Adipocyte (in vitro differentiated cells): ENCODE measurements at places on chromosomes 2 and 18.
A peak's percentile ranks its signal among the peaks of the same experiment; 100 is the strongest.

DNA sequence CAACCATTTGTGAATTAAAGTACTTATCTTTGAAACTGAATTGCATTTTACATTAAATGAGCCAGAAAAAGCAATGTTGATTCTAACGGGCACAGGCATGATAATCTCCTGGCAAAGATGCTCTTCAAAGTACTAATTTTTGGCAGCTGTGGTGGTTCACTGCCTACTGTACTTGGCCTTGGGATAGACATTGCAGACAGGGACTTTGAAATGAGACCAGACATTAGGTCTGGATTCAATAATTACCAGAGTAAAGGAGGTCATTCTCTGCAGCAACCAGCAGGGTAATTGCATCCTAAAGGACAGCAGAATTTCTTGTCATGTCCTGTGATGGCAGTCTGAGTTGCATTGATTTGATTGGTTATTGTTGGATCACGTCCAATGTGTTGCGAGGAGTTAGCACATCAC, 986.5 kb downstream of the TDRD15 start:
- no peak for DNase-seq

DNA sequence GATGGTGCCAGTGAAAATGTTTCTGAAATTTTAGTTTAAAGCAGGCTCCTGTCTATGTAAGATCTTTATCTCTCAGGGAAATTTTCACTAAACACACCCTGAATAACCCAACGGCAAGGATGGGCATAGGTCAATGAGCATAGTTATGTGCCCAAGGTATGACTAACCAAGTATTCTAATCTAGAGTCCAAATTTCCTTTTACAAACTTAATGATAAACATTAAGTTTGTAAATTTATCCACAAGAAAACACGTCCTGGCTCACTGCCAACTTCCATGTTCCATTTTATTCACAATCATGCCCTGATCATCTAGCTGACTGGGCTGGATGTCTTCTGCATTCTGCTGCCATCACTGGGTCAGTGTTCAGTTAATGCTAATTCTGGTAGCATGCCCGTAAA, 151.2 kb downstream of the SRBD1 start:
- no peak for DNase-seq

DNA sequence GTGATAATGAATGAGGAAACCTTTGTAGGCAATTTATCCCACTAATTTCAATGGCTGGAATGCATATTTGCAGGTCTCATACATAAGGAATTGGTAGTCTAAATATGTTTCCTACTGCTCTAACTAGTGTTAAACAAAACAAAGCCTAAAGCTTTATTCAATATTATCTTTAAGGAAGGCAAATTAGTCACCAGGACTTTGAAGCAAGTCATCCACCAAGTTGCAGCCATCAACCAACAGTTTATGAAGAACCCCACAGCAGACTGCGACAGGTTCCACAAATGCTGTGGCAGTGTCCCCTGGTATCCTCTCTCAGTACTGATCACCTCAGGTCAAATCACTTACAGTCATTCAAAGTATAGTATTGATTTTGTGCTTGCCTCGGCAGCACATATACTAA, 181.5 kb upstream of the ZFP36L2 start:
- DNase-seq: no peak

DNA sequence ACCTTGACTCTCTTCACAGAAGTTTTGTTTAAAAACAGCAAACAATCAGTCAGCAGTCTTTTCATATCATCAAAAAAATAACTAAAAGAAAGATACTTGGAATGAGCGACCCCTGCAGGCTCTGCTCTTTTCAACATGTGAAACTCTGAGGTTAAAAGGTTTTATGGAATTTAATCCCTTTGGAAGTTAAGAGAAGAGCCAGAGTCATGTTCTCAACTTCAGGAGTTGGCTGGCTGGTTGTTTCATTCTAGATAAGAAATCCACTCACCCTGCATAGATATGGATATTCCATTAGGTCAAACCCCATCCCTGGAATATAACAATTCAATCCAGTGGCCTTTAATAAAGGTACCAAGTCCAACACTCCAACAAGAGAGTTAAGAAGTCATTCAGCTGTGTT, 115.6 kb upstream of the RMDN2 start:
- DNase-seq: peak; percentile 85

GRCh38 chr2:126661702-126662500, 5.9 kb downstream of the GYPC start:
- DNase-seq: no peak

DNA sequence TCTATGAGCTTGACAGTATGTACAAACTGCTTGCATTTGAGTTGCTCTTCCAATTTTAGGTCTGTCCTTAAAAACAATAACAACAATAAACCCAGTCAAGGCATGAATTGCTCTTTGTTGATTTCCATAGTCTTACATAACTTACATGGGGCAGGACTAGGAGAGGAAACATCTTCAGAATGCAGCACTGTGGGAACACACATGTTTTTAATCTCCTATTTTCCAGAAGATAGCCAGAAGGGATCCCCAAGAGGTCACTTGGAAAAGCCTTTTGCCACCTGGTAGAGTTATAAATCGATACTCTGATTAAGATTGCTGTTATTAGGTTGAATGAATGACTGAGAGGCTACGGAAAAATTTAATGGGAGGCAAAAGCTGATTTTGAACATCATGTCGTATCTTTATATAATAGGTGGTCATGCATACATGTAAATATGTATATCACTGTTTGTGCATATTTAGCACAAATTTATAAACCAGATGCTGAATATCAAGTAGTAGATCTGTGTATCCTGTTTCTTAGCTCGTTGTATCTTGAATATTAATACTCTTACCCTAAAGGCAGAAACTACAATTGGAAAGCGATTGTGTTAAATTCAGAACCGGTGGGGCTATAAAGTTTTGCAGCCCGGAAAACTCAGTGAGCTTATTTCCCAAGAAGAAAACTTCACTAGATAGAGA, 479.4 kb upstream of the TCF4 start:
- peak; percentile 45 for DNase-seq

DNA sequence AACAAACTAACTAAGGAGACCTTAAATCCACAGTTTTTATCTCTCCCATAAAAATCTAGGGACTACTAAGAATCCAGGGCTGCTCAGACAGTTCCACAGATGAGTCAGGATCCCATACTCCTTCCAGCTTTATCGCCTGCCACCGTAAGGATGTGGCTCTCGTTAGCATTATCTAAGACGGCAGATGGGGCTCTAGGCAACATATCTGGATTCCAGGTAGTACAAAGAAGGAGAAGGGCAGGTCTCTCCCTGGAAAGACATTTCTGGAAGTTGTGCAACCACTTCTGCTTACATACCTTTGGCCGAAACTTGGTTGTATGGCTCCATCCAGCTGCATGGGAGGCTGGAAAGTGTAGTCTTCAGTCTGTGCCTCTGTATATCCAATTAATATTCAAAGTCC, 149.4 kb downstream of the SP3 start:
- no peak for DNase-seq

- peak; percentile 85 for DNase-seq
Observed at GRCh38 chr2:178072383-178073301, at the start of gene PDE11A. PDE11A (minus strand) TSS chr2:178072777; CDS start chr2:178072437, 340 bp downstream.

DNA sequence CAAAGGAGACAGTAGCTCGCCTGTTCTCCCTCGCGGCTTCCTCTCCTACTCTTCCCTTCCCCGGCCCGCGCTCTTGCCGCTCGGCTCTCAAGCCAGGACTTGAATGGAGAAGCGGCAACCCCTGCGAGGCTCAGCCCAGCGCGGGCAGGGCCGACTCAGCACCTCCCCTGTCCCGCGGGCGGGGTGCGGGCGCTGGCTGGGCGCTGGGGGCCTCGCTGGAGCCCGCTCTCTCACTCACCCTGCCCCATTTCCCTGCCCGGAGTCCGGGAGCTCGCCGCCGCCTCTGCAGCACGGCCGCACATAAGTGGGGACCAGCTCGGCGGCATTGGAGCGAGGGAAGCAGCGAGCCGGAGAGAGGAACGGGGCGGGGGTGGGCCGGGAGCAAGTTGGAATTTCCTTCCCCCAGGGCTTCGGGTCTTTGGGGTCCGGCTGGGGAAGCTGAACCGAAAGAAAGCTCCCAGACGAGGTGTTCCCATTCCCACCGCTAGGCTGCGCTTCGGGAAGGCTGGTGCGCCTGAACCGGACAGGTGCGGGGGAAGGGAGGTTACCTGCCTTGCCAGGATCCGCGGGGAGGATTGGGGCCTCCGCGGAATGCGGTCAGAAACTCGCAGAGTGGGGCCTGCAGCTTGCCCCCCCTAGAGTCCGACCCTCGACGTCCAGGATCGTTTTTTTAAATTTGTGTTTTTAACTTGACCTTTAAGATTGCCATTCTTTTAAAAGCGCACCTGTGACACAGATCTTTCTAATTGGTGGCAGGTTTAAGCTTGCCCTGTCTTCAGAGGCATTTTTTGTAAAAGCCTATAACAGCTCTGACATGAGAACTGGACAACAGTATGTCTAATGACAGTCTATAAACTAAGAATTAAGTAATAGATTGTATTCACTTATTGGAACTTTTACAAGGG, at the start of gene COBLL1:
COBLL1 (minus strand) TSS at position 105 of the 905 bp plus-strand sequence. CDS start 627 bp downstream, outside the sequence.
- DNase-seq: peak; percentile 92
